Stimulated activated CD8-positive, alpha-beta memory T cell treated with anti-CD3 and anti-CD28 coated beads, Interleukin-4, amount 100 ng/mL, for 1 hour (primary cell): ENCODE measurements at places on chromosomes 7 and 10.

- DNase-seq, result peak; percentile 52
Observed at GRCh38 chr10:132443605-132443982, 46.6 kb downstream of the PWWP2B start.

- DNase-seq, result no peak
Observed at GRCh38 chr10:78892338-78893176, 176.2 kb upstream of the ZMIZ1 start.

GRCh38 chr7:130831817-130832481 lies 97.9 kb upstream of the KLF14 start:
- no peak for DNase-seq

- DNase-seq, result no peak
Observed at GRCh38 chr10:127154831-127155620, 41.4 kb downstream of the INSYN2A start.

- no peak for DNase-seq
Observed at GRCh38 chr10:95792874-95793285, 36.9 kb downstream of the ENTPD1 start.
